ENCODE measurements at places on chromosomes 4 and X. TPM values are rescaled to one million over a fixed set of nuclear protein-coding genes. Genes with fewer than 3 reads are reported as not detected.

The ADH6 gene
- total RNA-seq = not detected

The WDR44 gene
- 23.1 TPM for total RNA-seq

The PLS3 gene
- total RNA-seq = 0.61 TPM

The SRPX gene
- total RNA-seq = not detected

The LUZP4 gene
- not detected for total RNA-seq

The ANXA10 gene
- total RNA-seq = not detected

The MAGEA1 gene
- not detected for total RNA-seq

The SATL1 gene
- total RNA-seq = not detected

The SETD7 gene
- 5.7 TPM for total RNA-seq

The TKTL2 gene
- total RNA-seq = not detected

The GPC3 gene
- total RNA-seq = not detected

The ABLIM2 gene
- 0.24 TPM for total RNA-seq

The GLOD5 gene
- not detected for total RNA-seq

Measured in natural killer cell treated with Interleukin-12 subunit alpha and Interleukin-12 subunit beta and Interleukin-15 and Interleukin-18, amount 100 ng/mL, for 72 hours (primary cell).